Fibroblast of pulmonary artery (primary cell): ENCODE measurements at places on chromosomes 11 and 22.

DNA sequence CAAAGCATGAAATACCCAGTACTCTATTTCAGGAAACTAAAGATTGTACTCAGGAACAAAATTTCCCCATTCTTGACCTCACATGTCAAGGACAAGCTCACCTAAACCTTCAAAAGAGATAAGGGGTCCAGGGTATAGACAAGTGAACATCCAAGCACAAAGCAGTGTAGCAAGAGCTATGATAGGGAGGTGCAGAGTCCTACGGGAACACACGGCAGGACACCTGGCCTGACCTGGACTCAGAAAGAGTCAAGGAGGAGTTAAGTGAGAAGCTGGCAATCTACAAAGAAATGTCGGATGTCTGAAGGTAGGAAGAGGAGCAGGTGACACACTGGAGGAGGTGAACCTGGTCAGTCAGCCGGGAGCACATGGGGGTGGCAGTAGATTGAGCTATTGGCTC, 67.1 kb upstream of the LDLRAD3 start:
- no peak for DNase-seq

DNA sequence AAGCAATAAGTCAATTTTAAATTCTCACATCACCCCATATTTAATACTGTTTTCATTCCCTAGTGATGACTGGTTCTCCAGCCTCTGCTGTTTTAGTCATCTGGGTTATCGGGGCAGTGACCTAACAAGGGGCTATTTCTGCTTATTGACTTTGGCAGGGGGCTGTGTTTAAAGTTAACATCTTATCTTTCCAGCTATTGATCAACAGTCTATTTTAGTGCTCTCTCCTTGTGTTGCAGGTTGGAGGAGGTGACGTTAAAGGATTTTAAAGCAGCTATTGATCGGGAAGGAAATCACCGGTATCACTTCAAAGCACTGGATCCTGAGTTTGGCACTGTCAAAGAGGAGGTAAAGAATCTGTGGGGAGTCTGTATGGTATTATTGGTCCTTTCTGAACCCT, 7.7 kb upstream of the DLAT start:
- peak; percentile 37 for DNase-seq

- no peak for DNase-seq
Observed at GRCh38 chr11:62796281-62796680, 4.5 kb upstream of the TMEM223 start.

GRCh38 chr22:50264104-50264745, 2.7 kb upstream of the MAPK12 start:
- no peak for DNase-seq

GRCh38 chr11:11230802-11231562, 122.1 kb downstream of the CSNK2A3 start:
- DNase-seq: no peak

DNA sequence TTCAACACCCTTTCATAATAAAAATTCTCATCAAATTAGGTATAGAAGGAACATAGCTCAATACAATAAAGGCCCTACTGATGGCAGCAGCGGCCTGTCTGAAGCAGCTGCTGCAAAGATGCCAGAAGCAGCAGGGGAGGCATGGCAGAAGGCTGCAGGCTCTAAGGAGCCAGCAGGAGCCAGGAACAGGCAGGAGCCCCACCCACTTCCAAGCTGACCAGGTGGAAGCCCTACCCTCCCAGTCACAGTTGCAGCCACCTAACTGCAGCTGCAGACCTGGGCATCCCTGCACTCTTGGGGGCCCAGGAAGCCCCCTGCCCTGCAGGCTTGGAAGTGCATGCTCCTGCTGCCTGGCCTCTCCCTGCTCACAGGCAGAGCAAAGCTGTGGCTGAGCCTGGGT, 18.2 kb upstream of the OR6A2 start:
- no peak for DNase-seq

GRCh38 chr11:20688761-20689160, 19.4 kb downstream of the NELL1 start:
- DNase-seq: no peak

GRCh38 chr22:31618057-31618456, 44.0 kb downstream of the PISD start:
- DNase-seq: no peak

- DNase-seq: no peak
Observed at GRCh38 chr11:78349114-78349513, 68.5 kb downstream of the GAB2 start.

DNA sequence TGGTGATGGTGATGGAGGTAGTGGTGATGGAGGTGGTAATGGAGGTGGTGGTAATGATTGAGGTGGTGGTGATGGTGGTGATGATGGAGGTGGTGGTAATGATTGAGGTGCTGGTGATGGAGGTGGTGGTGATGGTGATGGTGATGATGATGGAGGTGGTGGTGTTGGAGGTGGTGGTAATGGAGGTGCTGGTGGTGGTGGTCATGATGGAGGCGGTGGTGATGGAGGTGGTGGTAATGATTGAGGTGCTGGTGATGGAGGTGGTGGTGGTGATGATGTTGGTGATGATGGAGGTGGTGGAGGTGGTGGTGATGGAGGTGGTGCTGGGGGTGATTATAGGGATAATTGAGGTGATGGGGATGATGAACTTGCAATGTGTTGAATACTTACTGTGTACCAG, 79.9 kb downstream of the MPPED1 start:
- DNase-seq: no peak

- no peak for DNase-seq
Observed at GRCh38 chr22:24230911-24231656, 13.8 kb downstream of the GGT5 start.
